AG04450 (cell line): ENCODE measurements at places on chromosomes 1 and 21.

DNA sequence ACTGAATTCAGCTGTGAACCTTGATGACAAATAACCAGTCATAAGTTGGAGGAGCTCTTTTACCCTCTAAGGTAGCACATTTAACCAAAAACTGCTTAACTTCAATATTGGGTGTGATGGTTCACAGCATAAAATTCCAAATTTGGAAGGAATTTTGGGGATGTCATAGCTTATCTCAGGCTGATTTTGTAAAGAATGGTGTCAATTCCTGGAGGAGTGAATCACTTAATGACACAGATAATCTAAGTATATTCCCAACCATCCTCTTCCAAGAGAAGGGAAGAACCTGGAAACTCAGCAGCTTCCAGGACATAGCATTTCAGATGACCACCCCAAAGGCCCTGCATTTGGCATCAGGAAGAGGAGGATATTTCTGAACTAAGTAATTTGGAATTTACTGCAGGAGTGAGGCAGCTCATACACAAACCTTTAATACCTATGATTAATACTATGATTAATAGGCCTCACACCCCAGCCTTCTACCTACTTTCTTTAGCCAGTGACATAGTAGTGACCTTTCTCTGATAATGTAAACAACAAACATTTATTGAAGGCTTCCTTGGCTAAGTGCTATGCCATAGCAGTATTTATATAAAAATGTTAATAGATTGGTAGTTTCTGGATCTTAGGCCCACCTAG lies 14.5 kb downstream of the GLUL start:
- no peak for DNase-seq

DNA sequence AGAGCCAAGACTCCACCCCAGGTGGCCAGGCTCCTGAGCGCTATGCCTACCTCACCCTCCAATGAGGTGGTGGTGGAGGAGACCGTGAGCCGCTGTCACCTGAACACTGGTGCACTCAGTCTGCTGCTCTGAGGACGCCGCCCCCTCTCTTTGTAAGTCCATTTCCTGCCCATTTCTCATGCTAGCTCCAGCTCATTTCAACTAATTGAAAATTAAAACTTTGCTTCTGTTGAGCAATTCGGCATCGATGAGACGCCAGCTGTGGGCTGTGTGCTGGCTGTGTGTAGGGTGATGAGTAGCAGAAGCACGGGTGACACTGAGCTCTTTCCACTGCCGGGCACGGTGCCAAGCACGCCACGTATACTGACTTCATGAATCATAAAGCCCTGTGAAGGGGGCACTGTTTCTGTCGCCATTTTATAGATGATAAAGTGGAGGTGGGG lies 11.2 kb downstream of the TNFRSF1B start:
- peak; percentile 81 for DNase-seq

GRCh38 chr1:235831148-235831547 lies 35.6 kb downstream of the LYST start:
- DNase-seq: no peak

GRCh38 chr1:2554621-2555387 lies 1.4 kb upstream of the TNFRSF14 start:
- DNase-seq: no peak

DNA sequence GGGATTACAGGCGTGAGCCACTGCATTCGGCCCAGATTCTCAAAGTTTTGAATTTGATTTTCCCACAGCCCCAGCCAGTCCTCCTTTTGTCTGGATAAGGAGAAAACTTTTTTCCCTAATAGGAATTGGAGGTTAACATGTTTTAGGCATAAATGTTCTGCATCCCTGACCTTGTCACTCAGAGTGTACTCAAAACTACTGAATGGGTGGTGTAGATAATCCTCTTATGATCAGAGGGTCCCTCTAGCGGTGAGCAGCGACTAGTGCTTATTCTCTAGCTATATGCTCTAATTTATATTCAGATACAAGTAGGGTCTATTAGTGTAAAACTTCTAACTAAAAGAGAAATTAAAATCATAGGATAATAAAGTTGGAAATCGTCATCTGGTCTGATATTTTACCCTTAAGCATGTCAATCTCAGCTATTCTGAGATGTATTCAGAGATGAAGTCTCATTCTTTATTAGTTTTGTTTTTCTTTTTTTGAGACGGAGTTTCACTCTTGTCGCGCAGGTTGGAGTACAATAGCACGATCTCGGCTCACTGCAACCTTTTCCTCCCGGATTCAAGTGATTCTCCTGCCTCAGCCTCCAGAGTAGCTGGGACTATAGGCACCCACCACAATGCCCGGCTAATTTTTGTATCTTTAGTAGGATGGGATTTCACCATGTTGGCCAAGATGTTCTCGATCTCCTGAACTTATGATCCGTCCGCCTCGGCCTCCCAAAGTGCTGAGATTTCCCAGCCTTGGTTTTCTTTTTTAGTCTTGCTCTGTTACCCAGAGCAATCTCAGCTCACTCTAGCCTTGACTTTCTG lies 2.7 kb upstream of the PSMD4 start:
- DNase-seq: peak; percentile 42

GRCh38 chr1:38114241-38115026 lies 67.8 kb upstream of the POU3F1 start:
- DNase-seq: no peak

- peak; percentile 58 for DNase-seq
Measured at GRCh38 chr1:243421784-243422183, 165.9 kb downstream of the SDCCAG8 start.

DNA sequence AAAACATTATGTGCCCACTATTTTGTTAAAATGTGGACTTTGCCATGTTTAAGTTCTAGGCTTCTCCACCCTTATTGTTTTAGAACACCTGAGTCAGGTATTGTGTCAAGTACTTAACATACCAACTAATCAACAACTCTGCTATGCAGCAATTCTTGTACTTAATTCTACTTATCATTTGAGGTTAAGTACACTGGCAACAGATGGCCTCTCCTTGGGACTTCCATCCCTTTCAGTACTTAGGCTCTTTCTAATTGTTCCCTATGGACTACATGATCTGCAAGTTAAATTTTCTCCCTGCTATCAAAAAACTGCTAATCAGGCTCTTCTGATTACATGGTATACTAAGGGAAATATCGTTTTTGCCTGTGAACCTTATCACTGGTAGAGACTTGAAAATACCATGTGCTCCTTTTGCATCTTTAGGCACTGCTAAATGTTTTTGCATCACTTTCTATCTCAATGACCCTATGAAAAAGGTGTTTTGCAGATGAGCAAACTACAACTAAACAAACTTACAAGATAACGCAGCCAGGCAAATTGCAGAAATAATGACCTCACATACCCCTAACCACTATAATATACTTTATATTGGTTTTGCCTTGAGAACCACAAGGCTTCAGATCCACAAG lies 18.9 kb downstream of the SFPQ start:
- no peak for DNase-seq

DNA sequence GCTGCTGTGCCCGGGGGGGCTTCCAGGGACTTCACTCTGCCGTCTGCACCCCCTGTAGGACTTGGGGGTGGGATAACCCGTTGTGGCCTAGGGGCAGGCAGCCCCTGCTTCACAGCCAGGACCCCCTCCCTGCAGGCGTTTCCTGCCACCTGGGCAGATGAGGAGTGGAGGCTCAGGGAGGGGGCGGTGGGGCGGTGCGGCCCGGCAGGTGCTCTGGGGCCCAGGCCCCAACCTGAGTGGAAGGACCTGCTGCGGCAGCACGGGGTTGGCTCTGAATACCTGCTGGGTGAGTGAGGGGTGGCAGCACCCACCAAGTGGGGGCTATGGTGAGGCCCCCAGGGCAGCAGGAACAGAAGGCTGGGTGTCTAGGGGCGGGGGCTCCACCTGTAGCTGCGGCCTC lies 78.6 kb upstream of the TTC34 start:
- DNase-seq: no peak

DNA sequence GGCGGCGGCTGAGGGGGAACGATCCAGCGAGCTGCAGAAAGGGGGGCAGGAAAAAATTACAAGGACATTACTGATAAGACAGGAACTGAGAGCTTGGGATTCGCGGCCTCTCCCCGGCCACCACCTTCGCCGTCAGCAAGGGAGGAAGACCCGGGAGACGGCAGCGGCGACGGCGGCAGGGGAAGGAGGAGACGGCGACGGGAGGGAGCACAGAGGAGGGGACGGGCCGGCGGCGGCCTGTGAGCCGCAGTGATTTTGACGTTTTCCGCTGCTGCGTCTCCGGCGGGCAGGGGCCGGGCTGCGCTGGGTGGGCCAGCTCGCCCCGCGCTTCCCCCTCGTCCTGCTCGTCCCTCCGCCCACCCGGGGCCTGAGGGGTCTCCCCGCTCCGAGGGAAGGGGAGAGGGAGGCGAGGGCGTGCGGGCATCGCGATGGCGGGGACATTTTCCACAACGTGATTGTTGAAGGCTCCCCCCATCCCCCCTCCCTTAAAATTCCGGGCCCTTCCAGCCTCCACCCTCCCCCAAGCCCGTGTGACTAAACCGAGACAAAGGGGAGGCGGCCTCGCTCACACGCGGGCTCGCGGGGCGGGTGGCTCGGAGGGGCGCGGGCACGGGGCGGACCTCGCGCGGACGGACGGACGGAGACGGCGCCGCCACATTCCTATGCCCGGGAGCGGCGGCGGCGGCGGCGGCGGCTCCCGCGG lies 407 bp downstream of the CAMSAP2 start:
- DNase-seq: peak; percentile 32

GRCh38 chr21:26107429-26107828 lies 63.1 kb downstream of the APP start:
- DNase-seq: no peak

DNA sequence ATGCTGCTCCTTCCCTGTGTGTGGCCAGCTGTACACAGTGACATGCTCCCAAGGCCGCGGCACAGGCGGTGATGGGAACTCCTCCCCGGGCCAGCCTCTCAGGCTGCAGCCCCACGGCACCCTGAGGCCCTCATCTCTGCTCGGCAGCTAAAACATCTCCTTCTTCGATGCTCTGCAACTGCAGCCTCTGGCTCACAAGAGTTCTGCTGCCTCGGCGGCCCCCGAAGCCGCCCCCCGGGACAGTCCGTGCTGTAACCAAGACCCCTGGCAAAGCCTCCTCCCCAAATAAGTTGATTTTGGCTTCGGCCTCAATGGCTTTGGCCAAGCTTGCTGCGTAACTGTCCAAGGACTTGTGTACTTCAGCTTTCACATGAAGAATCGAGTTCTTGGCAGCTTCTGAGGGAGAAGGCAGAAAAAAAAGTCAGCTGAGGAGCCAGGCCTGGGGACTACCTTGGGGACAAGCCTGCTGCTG lies 51.3 kb downstream of the GPR161 start:
- no peak for DNase-seq

- DNase-seq: no peak
Measured at GRCh38 chr21:42570362-42570761, 56.7 kb downstream of the SLC37A1 start.

- DNase-seq: no peak
Measured at GRCh38 chr1:79398501-79398900, 392.0 kb upstream of the ADGRL4 start.

DNA sequence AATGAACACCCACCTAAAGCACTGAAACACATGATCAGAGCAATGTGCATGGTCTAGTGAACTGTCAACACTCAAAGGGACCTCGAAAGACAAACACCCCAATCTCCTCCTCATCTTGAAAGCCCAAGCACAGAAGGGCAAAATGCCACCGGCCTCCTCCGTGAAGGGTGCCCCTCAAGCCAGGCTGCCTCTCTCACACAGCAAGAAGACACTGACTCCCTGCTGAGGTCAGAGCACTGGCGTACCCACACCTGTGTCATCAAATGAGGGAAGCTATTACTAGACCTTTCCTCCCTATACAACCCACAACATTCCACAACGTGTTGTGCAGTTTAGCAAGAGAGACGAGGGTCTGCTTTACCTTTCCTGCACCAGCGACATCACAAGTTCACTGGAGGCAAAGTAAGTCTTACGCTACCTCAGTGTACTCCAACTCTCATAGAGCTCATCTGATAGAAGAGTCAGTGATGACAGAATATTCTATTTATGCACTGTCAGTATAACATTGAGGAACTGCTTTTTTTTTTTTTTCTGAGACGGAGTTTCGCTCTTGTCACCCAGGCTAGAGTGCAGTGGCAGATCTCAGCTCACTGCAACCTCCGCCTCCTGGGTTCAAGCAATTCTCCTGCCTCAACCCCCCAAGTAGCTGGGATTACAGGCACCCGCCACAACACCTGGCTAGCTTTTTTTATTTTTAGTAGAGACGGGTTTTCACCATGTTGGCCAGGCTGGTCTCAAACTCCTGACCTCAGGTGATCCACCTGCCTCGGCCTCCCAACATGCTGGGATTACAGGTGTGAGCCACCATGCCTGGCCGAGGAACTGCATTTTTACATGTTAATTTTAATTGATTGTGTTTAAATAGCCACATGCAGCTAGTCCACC lies 3.3 kb downstream of the SH3BP5L start:
- DNase-seq: no peak

DNA sequence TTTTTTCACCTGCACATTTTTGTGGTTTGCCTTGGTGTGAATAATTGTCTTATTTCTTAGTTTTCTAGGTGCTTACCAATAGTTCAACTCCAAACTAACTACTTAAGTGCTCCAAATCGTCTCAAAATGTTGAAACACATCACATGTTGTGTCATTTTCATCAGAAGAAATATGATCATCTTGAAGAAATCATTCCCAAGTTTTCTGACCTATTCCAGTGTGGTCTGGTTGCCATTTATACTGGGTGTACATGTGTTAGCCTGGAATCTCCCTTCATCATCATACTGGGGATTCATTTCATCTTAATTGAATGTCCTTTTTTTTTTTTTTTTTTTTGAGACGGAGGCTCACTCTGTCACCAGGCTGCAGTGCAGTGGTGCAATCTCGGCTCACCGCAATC lies 67.0 kb downstream of the EIF2B3 start:
- DNase-seq: no peak

DNA sequence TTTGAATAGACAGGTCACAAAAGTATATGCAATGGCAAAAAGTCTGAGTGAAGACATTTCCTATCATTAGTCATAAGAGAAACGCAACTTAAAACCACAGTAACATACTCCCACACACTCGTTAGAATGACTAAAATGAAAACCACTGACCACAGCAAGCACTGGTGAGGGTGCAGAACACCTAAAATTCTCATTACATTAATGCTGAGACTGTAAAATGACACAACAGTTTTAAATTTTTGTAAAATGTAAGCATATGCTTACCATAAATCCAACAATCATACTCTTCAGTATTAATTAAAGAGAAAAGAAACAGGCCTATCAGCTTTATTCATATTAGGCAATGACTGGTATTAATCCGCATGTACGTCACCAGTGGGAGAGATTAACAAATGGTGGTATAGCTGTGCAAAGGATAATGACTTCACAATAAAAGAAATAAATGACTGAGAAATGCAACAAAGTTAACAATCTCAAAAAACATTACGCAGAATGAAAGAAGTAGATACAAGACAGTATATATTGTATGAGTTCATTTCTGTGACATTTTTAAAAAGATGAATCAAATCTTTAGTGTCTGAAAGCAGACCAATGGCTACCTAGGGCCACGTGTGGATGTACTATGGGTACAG lies 253.5 kb downstream of the AKT3 start:
- DNase-seq: peak; percentile 80

- no peak for DNase-seq
Measured at GRCh38 chr1:16120407-16120806, 35.5 kb downstream of the EPHA2 start.

DNA sequence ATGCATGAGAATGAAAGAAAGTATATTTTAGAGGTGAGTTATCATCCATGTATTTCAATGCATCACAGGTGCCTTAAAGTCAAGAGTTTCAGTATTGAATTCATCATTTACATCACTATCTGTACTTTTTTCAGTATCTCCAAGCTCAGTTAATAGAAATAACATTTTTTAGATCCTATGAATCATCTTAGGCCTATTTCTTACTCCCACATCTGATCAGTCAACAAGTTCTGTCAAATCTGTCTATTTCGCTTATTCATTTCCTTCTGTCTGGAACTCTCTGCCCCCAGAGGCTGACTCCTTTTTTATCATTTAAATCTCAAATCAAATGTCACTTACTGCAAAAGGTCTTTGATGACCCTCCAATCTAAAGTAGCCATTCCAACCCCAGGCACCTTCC lies 295.2 kb downstream of the LRRC7 start:
- no peak for DNase-seq
